GM12865 (cell line): ENCODE measurements at places on chromosomes 13 and 19.

- DNase-seq: no peak
Measured at GRCh38 chr13:63393112-63393511, 1977.5 kb upstream of the PCDH20 start.

DNA sequence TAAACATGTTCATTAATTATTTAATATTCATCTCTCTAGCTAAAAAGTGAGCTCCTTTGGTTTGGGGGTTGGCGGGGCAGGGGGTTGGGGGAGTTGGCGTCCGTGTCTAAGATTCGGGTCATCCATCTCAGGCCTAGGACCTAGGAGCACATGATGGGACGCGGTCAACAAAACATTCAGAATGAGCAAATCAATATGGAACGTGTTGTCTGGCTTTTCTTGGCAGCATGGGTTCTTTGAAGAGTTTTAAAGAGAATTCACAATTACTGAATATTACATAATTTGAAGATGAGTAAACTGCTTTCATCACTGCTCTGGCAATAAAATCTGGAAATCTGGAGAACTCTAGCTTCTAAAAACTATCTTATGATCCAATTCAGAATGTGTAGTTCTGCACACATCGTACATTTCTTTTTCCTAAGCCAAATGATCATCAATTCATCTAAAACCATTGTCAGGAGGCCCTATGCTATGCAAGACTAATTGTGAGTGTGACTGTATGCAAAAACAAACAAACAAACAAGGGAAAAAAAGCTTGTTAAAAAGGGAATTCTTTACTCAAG lies 5.4 kb upstream of the ARGLU1 start:
- no peak for DNase-seq

DNA sequence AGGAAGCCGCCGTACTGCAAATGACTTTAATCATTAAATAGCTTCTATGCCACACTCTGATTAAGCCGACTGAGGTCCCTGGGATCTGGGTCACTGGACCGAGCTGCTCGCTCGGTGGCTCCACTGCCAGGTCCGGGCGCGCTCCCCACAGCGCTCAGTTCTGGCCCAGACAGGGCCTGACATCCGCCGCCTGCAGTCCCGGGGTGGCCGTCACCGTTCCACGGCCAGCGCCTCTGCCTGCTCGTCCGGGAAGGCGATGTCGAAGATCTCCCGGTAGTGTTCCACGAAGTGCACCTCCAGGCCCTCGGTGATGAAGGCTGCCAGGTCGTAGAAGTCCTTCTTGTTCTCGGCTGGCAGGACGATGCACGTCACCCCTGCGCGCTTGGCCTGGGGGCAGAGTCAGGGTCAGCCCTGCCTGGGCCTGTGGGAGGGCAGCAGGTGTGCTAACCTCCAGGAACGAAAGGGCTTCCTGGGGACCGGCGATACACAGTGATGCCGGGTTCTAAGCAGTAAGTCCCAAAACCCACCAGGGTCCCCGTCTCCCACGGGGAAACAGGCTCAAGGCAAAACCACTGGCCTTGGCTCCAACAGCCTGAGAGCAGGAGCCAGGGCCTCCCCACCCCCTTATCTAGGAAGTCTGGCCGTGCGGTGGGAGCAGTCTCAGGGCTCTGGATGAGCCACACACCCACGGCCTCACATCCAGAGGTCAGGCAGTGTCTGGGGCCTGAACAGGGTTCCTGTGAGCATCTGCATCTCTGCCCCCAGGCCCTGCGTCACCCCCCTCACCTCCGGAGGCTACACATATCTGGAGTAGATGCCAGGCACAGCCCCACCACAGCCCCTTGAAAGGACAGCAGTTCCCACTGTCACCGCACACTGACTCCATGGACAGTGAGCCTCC lies 2.0 kb downstream of the RPL36 start:
- peak; percentile 44 for DNase-seq

GRCh38 chr13:51834581-51835171 lies 10.3 kb downstream of the TMEM272 start:
- no peak for DNase-seq

GRCh38 chr19:30023330-30023729 lies 81.3 kb downstream of the URI1 start:
- no peak for DNase-seq

DNA sequence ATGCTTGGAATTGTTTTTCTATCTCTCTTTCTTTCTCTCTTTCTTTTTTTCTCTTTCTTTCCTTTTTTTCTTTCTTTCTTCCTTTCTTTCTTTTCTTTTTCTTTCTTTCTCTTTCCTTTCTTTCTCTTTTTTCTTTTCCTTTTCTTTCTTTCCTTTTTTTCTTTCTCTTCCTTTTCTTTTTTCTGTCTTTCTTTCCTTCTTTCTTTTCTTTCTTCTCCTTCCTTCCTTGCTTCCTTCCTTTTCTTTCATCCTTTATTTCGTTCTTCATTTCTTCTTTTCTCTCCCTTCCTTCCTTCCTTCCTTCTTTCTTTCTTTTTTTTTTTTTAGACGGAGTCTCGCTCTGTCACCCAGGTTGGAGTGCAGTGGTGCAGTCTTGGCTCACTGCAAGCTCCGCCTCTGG lies 1.9 kb upstream of the MEX3D start:
- DNase-seq: no peak

GRCh38 chr13:28744091-28744536 lies 25.3 kb upstream of the SLC46A3 start:
- no peak for DNase-seq

- no peak for DNase-seq
Measured at GRCh38 chr13:109989686-109990085, 203.3 kb upstream of the IRS2 start.

DNA sequence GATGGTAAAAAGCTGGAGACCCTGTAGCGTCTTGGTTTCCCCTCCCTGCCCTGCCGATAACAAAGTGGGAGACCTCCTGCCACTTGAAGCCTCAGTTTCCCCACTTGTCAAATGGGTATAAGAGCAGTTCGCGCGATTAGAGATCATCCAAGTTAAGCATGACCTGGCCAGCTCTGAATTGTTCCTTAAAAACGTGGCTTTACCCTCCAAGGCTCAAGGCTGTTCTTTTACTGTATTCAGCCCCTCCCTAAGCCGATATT lies 421 bp downstream of the TNPO2 start:
- DNase-seq: peak; percentile 26

GRCh38 chr19:52095172-52096014 lies at the start of gene ZNF841:
TSS of gene ZNF841 (minus strand) at chr19:52095765. CDS start at chr19:52084801, 10,964 bp downstream.
- peak; percentile 90 for DNase-seq

- DNase-seq: no peak
Measured at GRCh38 chr19:49324801-49325576, at the start of gene SLC6A16. TSS of gene SLC6A16 (minus strand) at chr19:49325191. CDS start at chr19:49311347, 13,844 bp downstream.

- DNase-seq: peak; percentile 94
Measured at GRCh38 chr19:6632002-6632621, 37.8 kb downstream of the TNFSF14 start.

DNA sequence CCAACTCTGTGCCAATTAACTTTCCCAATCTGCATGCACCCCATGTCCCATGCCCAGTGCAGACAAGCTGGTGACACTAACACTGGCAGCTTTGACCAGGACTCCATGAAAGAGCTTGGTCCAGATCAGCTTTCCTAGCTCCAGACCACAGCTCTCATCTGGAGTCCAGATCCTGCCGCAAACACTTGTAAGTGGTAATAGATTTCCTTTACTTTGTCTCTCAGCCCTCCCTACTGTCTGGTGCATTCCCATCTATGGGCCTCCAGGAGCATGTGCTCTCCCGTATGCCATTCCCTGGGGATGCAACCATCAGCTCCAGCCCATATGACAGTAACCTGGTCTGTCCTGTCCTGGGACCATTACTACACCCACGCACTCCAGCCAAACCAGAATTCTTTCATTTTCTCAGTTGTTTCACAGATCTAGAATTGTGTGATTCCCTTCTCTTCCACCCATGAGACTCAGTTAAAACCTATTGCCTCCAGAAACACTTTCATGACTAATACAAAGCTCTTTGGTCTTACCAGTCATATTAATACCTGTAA lies 4.9 kb upstream of the STARD13 start:
- no peak for DNase-seq

GRCh38 chr19:16429066-16429758 lies 42.6 kb downstream of the EPS15L1 start:
- no peak for DNase-seq

GRCh38 chr13:73467125-73467524 lies 408.3 kb downstream of the KLF5 start:
- DNase-seq: no peak

- no peak for DNase-seq
Measured at GRCh38 chr13:81350056-81350455, 1009.1 kb upstream of the SPRY2 start.

GRCh38 chr13:97914540-97914939 lies 38.9 kb upstream of the IPO5 start:
- no peak for DNase-seq

DNA sequence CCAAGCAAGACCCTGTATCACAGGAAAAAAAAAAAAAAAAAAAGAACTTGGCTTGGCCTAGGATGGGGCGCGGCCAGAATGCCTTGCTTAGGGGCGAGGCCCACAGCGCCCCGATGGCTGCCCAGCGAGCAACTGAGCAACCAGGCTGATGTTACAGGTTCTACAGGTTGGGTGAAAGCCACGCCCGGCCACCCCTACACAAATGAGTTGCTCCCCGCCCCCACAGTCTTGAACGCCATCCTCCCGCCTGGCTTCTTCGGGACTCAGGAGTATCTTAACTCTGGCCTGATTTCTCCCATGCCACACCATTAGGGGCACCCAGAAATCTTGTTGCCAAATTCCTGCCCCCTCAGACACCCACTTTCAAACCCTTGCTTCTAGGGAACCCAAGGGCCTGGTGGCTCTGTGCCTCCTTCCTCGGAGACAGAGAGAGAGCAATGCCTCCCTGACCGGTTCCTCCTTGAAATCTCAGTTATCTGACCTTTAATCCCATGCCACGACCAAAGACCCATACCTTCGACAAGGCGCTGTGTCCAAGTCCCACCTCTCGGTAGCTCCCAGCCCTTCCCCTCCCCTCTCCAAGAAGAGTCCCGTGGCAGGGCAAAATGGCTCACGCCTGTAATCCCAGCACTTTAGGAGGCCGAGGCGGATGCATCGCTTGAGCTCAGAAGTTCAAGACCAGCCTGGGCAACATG lies 1.1 kb upstream of the CBLC start:
- DNase-seq: no peak

- peak; percentile 90 for DNase-seq
Measured at GRCh38 chr19:13260883-13261653, 110.9 kb downstream of the IER2 start.

GRCh38 chr19:49456326-49456725 lies 3.3 kb downstream of the ALDH16A1 start:
- DNase-seq: no peak

DNA sequence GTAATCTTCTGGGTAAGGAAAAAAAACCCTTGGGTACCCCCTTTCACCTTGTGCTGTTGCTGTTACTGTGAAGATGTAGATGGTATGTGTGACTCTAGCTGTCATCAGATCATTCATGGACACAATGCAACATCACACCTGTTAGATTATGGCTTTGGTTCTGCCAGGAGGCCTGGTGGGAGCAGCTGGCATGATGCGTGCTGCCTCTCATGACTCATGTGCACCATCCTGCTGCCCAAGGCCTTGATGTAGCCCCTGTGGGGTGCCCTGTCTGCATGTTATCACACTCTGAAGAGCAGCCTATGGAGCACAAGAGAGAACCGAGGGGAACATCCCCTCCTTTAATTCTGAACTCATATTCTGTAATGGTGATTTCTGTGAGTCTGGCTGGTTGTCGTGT lies 57.7 kb upstream of the TEX29 start:
- DNase-seq: no peak

- peak; percentile 90 for DNase-seq
Measured at GRCh38 chr19:50344661-50345318, 15.6 kb upstream of the KCNC3 start.

- DNase-seq: no peak
Measured at GRCh38 chr19:980133-980998, 3.8 kb upstream of the WDR18 start.

DNA sequence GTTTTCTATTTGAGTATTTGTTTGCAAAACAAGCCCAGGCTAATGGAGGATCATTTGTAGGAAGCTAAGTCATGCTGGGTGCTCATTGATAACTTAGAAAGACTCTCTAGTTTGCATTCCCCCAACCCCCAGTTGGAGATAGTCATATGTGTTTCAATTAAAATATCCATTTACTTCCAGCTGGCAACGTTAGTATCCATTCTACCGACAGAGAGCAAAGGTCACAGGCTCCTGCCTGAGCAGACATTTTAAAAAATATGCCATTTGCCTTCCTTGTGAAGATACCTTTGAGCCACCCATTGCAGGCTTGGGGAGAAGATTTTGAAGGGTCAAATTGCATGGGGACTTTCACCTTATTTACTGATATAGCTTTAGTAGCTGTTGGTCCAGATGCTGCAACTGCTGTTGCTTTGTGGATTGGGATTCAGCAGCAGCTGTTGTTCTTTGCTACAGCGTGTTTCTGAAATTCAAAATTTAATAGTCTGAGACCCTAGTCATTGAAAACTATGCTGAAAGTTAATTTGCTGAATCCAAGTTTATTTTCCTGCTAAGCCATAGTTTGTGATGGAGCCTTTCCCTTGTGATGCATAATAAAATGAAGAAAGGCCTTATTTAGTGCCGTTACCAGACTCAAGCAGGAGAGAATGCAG lies 335.1 kb downstream of the GPC6 start:
- no peak for DNase-seq

DNA sequence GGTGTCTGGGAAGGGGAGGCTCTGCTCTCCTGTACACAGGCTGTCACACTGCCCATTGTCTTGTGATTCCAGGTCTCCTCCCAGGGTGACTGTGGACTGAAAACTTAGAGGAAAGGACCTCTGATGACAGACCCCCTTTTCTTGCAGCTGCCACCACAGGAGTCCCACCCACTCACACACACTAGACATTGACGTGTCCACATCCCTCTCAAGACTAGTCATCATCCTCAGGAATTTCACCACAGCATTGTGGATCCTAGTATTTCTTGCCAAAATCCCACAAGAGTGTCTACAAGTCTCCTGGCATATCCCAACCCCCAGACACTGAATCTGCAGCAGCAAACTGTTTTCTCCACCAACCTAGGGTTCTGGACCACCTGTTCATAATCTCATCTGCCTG lies 5.3 kb downstream of the ZNF85 start:
- no peak for DNase-seq

GRCh38 chr19:6616011-6616410 lies 25.1 kb upstream of the CD70 start:
- peak; percentile 83 for DNase-seq

- DNase-seq: no peak
Measured at GRCh38 chr19:55766466-55766865, 2.5 kb upstream of the RFPL4AL1 start.
